Fibroblast of skin of left biceps (primary cell): ENCODE measurements at places on chromosomes 5 and 9.
A peak's percentile ranks its signal among the peaks of the same experiment; 100 is the strongest.

DNA sequence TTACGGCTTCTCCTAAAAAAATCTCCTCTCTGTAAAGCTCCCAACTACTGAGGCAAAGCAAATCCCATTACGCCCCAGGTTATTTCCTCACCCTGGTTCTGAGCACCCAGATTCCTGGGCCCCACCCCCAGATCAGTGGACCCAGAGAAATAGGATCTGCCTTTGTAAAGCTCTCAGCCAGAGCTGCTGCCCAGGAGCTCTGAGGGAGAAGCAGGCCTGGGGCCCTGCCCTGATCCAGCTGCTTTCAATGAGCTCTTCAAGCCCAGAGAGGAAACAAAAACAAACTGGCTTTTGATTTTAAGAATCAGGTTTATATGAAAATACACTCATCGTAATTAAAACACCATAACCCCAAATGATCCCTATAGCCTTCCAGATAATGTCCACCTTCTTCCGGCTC is 124.5 kb downstream of the C5orf15 start:
- no peak for DNase-seq

GRCh38 chr5:149228618-149229297 is 42.9 kb upstream of the AFAP1L1 start:
- DNase-seq = peak; percentile 55

DNA sequence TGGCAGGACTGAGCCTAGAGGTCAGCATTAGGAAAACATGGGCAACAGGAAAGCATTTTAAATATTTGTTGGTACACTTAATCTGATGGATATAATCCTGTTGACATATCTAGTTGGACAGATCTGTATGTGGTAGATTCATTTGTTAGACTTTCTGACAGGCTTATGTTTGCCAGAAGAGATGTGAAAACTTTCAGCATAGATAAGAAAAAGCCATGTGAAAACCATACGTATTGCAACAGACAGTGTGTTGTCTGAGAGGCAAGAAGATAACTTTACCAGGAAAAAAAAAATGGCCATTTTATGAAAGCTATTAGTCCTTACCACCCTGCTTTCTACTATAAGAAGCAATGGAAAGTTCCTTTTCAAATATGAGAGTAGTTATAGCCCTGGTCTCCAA is 1902.2 kb upstream of the C9orf72 start:
- DNase-seq = no peak

GRCh38 chr5:71986101-71986500 is 121.2 kb upstream of the MAP1B start:
- no peak for DNase-seq

DNA sequence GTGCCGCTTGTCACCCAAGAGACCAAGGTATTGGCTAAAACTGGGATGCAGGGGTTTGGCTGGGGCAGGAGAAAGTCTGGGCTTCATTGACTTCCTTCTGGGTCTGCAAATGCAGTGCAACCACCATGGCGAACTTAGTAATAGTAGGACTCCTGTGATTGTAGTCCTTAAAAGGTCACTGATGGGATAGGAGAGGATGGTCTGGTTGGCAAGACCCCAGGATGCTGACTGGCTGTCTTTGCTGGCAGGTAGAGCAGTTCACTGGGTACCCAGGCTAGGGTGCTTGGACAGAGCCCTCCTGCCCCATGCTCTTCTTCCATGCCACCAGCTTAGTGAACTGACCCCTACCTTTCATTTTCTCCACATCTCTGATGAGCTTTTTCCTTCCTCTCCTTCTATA is 37.2 kb downstream of the ANGPTL2 start:
- DNase-seq = no peak

DNA sequence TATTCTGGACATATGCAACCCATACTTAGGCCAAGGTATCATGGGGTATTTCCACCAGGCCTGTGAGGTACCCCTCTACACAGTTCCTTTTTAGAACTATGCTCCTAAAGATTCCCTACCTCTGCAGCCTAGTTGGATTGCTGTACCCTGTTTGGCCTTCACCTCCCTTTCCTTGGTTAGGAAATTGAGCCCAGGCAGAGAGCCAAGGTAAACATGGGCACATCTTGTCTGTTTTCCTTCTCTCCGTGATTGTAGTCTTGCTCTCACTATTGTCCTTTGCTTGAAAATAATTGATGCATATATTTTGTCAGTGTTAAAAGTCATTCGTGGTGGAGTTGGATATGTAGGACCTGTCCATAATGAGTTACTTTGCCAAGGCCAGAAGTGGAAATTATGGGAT is 26.7 kb downstream of the BDP1 start:
- DNase-seq = no peak

DNA sequence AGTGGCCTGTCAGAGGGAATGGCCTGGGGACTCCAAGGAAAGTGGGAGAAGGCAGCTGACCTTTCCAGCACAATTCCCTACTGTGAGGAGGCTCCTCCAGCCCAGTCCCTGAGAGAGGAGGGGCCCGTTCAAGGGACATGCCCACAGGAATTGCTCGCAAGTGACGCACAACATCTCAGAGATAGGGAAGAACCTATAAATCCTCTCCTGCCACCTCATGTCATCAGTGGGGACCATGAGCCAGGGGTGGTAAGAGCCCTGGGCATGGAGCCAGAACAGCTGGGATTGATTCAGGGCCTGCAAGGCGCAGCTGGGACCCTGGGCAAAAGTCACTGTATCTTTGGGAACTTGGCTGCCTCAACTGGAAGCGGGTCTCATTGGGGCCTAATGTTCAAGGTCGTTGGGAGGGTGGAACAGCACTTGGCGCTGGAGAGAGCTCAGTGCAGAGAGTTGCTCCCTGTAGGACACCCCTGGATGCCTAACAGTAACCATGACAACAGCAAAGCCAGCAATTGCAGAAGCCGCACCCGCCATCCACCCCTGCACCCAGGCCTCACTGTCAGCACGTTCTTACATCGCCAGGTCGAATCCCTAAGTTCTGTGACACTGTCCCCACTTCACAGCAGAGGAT is 41.3 kb upstream of the ORM1 start:
- DNase-seq = peak; percentile 53

DNA sequence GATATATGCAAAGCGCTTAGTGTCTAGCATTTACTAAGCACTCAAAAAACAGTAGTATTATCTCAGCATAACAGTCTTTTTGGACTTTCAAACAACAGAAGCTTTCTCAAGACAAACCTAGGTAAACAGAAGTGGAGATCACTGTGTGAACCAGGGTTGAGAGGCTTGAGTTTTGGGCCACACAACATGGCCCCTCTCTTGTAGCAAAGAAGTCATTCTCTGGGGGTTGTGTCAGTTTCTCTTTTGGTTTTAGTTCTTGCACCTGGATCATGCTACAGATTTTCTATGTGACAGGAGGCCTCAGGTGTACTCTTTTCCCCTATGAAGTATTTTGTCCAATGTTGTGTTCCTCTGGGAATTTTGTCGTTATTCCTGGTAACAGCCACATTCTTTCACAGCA is 30.0 kb downstream of the INSYN2B start:
- DNase-seq = no peak

- DNase-seq = no peak
These were observed 41.3 kb downstream of the CAVIN4 start for GRCh38 chr9:100619194-100619593.

DNA sequence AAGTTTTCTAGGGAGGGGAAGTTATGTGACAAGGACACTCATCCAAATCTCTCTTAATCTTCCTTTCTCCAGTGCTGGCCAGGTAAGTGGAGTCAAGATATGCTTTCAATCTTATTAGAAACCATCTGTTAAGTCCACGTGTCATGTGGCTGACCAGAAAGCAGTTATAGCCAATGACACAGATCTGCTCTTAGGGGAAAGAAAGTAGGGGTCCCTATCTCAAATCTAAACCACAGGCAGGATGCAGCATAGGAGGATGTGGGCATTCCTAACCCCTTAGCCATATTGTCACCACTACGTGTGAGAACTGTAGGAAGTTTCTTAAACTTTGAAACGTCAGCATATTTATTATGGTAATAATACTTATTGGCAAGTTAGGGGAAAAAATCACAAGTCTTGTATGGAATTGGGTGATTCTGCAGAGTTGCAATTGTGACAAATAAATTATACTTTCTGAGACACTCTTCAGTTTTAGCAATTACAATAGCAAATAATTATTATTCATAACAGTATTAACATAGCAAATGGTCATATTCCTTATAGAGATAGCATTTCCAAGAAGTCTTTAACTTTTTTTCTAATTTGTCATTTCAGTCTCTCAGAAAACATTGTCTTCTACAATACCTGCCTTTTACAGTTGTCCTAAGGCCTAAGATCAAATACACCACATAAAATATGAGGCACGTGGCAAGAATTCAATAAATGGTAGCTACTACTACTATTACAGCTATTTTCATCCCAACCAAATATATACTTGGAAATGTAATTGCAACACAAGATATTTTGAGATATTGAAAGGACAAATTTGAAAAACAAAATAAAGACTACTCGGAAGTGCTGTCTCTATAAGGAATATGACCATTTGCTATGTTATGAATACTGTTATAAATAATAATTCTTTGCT is 236.9 kb downstream of the PDE4D start:
- no peak for DNase-seq

DNA sequence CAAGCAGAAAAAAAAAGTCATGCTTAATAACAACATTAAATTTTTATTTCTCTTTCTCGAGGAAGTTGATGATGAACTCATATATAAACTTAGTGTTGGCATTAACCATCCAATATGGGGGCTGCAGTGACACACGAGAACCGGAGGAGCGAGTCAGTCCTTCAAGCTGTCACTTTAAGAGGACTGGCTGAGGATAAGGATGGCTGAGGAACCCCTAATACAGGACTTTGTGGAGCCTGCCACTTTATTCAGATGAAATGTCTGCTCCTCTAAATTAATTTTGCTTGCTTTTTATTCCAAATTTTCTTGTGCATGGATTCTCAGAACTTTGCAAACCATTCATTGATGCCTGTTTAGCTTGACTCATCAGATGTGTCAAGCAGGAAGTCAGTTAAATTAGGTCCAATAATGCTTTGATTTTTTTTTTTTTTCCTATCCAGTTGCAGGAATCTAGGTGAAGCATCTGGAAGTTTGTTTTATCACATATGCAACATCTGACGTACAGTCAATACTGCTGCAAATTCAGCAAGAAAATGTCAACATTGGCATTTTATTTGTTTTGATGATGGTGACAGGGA is 144.2 kb upstream of the COL5A1 start:
- no peak for DNase-seq

DNA sequence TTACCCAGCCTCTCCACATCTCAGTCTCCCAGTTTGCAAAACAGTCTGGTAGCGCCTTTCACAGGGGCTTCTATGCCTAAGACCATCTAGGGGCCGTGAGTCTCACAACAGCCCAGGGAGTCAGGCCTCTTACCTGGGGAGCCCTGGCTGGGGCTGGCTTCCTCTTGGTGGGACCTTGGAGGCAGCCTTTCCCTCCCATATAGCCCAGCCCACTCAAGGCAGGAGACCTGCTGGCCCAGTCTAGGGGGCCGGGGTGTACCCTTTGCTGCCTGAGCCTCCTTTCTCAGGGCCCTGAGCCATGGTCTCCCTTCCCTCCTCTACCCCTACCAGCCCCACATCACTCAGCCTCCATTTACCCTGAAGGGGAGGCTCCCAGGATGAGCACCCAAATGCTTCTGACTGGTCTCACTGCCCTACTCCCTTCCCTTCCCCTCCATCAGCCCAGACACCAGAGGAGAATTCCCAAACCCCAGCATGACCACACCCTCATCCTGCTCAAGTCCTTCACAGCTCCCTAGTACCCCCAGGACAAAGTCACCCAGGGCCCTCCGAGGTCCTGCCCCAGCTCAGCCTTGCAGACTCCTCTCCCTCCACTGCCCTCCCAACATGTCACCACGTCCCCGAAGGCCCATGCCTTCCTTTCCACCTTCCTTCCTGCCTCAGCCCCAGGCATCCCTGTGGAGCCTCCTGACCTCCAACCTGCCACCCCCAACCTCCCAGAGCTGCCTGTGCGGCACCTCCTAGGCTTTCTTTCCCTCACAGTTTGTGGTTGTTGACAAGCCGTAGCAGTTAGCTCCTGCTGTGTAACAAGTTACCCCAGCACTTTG is 55.3 kb downstream of the BARX1 start:
- no peak for DNase-seq

DNA sequence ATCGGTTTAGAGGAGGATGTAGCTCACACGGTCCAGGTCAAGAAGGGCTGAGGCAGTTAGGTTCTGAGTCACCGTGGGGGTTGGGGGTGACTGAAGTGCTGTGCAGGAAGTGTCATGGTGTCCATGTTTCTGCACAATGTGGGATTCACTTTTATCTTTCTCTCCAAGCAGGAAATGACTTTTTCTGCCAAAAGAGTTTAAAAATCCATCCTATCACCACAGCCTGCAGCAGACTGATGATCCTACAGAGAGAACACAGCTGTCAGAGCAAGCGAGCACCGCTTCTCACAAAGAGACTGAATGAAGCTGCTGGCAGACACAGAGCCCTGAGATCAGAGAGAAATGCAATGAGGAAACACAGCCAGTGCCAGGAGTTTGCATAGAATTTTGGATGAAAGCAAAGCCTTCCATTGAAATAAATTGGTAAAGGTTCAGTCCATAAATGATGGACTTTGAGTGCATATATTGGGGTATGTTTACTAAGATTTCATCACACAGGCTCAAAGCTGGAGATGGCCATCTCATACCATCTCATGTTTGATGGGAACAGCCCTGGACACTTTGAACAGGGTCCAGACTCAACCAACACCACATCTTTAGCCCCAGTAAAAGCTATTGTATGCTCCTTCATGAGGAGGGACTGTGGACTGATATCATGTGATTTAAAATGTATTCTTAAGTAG is 213.9 kb upstream of the FBXL7 start:
- DNase-seq = peak; percentile 20

GRCh38 chr5:72256536-72256935 is 63.5 kb downstream of the MRPS27 start:
- DNase-seq = no peak

DNA sequence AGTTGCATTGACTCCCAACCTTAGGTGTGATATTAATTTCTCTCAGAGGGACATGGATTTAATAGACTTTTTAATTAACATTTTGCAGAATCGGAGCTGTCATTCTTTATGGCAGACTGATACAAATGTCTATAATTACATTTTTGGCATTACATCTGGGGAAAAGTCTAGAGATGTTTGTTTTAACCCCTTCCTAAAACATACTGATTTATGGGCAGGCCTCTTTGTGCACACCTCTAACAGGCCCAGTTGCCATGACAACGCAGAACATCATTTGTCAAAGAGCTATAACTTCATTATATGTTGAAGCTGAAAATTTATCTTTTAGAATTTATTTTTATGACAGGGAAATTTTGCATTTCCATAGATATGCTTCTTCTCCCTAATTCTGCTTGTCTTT is 158.5 kb downstream of the NTRK2 start:
- no peak for DNase-seq
